Mesothelial cell of epicardium (in vitro differentiated cells): ENCODE measurements at places on chromosomes 4 and X.
A peak's percentile ranks its signal among the peaks of the same experiment; 100 is the strongest.

GRCh38 chrX:16205840-16206239, 38.6 kb downstream of the MAGEB17 start:
- no peak for DNase-seq

DNA sequence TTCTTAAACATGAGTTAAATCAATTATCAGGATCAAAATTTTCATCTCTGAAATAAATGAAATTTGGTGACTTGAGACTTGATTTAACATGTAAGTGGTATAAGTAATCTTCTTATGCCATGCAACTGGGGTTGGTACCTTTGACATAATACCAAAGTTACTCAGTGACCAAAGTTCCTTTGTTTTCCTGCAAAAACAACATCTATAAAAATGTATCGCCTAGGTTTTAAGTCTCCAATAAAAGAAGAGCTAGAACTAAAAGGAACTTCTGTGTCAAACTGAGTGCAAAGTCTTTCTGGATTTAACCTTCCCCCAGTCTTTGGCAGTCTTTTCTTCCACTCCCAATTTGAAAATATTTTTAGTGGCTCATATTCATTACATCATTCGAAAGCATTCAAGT, 27.6 kb downstream of the NAF1 start:
- no peak for DNase-seq

- DNase-seq = no peak
Observed at GRCh38 chr4:122053186-122053585, 98.9 kb upstream of the BLTP1 start.

GRCh38 chr4:16129336-16129735, 45.5 kb upstream of the PROM1 start:
- DNase-seq = no peak

DNA sequence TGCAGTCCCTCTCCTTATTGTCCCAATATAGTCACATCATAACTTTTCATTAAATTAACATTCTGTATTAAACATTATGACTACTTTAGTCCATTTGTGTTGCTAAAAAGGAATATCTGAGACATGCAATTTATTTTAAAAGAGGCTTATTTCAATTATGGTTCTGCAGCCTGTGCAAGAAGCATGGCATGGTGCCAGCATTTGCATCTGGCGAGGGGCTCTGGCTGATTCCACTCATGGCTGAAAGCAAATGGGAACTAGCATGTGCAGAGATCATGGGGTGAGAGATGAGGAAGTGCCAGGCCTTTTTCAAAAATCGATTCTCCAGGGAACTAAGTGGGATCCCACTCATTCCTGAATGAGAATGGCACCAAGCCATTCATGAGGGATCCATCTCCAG, 476.3 kb upstream of the RPS6KA3 start:
- DNase-seq = peak; percentile 38

DNA sequence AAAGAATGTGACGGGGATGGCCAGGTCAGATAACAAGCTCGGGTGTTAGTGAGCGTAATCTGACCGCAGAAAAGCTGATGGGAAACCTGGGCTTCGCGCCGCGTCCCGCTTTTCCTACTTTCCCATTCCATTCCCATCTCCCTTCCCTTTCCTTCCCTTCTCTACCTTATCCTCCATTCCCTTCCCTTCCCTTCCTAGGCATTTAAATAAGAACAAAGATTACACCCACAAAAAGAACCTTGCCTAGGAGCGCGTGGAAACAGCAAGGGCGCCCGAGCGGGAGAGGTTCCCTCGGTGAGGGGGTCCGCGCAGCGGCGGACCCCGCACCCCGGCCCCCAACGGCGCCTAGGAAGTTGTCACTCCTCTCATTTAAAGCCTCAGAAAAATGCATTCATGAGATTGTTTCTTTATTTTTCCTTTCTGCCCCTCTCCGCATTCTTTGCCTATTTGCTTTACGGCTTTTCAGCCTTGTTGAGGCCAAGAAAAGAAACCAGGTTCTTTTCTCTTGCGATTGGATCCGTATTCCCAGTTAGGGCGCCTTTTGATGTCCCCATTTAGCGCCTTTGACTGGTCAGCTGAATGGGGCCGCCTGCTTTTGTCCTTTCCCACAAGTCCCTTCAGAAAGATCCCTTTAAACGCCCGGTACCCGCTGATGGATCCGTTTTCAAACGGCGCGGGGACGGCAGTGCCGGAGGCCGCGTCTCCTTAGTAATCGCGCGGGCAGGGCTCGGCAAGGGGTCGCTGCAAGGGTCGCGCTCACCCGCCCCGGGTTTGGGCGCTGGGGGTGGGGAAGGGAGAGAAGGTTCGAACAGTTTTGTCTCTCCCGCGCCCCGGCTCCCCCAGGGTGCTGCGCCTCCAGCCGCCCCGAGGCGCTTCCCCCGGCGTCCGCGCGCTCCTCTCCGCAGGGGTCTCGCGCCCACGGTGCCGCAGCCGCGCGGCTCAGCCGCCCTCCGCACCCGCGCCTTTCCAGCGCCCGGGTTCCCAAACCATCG, 54.1 kb upstream of the TMEM33 start:
- DNase-seq = no peak

- DNase-seq = no peak
Observed at GRCh38 chr4:122577808-122578781, 42.8 kb downstream of the IL21 start.

DNA sequence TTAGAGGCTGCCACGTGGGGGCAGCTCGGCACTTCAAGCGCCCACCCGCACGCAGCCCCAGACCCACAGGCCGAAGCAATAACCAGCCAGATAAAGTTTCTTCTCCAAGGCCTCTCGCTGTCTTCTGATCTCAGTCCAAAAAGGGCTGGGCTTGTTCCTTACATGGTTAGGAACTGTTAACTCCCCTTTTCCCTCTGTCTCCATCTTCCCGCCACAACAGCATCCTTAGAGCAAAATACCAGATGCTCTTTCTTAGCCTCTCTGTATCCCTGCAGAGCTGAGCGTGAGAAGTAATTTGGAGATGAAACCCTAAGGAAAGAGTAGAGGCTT, 23.4 kb upstream of the KIAA1210 start:
- no peak for DNase-seq

GRCh38 chrX:1246816-1247215, 21.8 kb upstream of the CSF2RA start:
- DNase-seq = peak; percentile 32

DNA sequence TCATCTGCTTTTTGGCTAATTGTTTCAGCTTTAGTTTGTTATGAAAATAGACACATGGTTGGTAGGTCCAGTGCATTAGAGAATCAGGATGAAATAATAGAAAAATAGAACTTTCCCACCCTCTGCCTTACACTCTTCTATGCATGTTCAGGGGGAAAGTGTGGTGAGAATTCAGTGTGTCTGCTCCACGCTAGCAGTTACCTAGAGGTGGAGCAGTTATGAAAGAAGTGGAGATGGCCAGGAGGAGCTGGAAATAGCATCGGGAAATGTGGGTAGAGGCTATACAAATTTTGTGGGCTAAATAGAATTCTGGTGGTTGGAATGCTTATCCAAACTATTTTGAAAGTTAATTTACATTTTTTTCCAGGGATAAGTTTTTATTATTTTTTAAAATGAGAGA, 91.4 kb upstream of the MAD2L1 start:
- DNase-seq = no peak

- no peak for DNase-seq
Observed at GRCh38 chr4:143511906-143512305, 1.6 kb upstream of the SMARCA5 start.

DNA sequence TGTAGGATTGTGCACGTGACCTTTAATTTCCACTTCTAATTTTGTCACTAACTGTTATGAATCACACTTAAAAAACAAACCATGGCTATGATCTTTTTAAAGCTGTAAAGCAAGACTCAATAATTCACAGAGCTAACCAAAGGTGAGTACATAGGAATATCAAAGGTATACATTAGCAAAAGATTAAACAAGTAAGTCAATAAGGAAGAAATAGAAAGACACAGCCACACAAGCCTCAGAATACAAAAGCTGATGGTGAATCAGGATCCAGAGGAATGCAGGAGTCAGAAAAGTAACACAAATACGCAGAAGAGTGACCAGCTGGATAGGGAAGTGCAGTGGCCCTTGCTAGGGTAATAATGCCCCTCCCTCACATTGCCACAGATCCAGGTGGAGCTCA, 943.6 kb downstream of the DMD start:
- DNase-seq = no peak

DNA sequence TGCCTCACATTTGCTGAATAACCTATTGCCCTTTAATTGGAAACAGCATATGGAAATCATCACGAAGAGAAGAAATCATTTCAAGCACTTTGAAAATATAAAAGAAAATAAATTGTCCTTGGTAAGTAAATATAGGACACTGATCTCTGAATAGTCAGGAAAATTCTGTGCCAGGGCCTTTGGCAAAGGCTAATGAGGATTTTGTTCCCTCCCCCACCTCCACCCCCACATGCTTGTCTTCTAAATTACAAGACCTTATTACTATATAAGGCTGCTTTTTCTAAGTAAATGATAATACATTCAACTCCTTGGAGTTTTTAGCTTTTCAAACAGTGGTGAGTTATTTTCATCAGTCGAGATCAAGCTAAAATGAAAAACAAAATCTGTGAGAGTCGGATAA, 15.8 kb downstream of the SYNPO2 start:
- DNase-seq = no peak

GRCh38 chrX:110036162-110037033, 33.5 kb downstream of the TMEM164 start:
- no peak for DNase-seq

GRCh38 chrX:131675596-131676194, 131.8 kb downstream of the OR13H1 start:
- DNase-seq = no peak

GRCh38 chr4:107098401-107098800, 62.3 kb upstream of the DKK2 start:
- DNase-seq = no peak

- no peak for DNase-seq
Observed at GRCh38 chr4:27085396-27085795, 224.8 kb downstream of the STIM2 start.
